Neuronal stem cell (in vitro differentiated cells): ENCODE measurements at places on chromosomes 7 and 10.

DNA sequence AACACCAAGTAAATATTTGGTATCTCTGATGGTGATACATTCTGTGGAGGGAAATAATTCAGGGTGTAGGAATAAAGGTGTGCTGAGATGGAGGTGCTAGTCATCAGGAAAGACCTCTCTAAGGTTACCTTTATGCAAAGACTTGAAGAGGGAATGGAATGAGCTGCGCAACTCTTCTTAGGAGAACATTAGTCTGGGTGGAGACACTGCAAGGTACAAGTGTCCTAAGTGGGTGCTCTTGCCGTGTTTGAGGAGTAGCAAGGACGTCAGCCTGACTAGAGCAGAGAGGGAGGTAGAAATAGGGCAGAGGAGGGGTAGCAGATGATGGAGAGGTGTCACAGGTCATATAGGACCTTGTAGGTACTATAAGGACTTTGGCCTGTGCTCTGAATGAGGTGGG is 148.1 kb downstream of the AUTS2 start:
- no peak for DNase-seq

GRCh38 chr10:78543031-78543748 is 509.5 kb downstream of the RPS24 start:
- DNase-seq: no peak

GRCh38 chr7:39720586-39720985 is 97.2 kb downstream of the RALA start:
- no peak for DNase-seq

DNA sequence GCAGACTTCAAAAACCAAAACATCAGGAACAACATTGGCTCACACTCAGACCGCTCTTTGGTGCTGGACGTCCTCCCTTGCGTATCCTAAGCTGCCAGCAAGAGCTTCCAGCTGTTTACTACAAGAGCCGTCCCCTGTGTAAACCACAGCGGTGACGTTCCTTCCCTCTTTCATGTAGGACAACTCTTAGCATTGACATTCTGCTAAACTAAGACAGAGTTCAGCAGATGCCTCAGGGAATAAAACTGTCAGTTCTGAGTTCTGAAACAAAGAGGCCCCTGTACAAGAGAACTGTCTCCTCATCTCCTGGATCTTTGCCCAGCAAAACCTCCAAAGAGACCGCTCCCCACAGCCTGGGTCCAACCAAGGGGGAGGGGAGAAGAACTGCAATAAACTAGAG is 57.8 kb upstream of the OPALIN start:
- no peak for DNase-seq

DNA sequence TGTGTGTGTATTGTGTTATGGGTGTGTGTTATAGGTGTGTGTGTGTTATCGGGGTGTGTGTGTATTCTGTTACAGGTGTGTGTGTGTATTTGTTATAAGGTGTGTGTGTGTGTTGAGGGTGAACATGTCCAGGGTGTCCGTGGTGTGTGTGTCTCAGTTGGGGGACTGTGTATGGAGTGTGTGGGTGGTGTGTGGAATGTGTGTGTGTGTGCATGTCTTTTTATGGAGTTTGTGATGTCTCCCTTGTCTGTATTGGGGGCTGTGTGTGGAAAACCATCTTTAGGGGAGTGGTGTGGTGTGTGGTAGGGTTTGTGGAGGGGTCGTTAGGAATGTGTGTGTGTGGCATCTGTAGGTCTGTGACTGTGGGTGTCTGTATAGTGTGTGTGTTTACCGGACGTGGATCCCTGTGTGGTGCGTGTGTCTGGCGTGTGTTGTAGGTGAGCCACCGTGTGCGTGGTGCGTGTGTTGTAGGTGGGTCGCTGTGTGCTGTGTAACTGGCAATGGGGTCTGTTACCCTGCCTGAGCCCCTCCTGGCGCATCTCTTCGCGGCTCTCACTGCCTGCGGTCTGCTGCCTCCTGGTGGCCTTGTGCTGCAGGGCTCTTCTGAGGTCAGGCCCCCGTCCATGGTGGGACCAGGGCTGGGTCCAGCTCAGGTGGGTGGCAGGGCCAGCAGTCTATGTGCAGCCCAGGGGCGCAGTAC is 61.7 kb downstream of the PALD1 start:
- DNase-seq: no peak
